ENCODE measurements at places on chromosomes 1 and 21. TPM values are rescaled to one million over a fixed set of nuclear protein-coding genes. Genes with fewer than 3 reads are reported as not detected.
A peak's percentile ranks its signal among the peaks of the same experiment; 100 is the strongest.

DNA sequence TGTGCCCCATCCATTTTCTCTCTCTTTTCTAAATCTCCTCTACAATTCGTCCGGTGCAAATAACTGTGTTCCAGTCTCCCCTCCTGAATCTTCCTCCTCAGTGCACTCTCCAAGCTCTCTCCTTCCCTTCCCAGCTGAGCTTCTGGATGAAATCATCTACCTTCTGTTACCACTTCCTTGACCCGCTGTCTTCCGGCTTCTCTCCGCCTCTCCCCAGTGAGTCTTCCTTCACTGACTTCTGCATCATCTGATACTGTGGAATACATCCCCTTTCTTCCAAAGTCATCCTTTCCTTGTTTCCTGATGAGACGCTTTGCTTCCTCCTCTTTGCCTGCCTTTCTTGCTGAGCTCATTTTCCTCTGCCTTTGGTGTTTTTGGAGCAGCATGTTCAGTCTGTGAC lies 96.9 kb downstream of the MAB21L3 start:
- H3K4me3 ChIP-seq: no peak overlapping the region
- peaks cover 13% of the 10 kb centered on the region for H3K27me3 ChIP-seq
- no peak for DNase-seq
- H3K4me1 ChIP-seq: no peaks in the 10 kb centered on the region
- no peak overlapping the region for H3K27ac ChIP-seq
- no peaks in the 10 kb centered on the region for H3K36me3 ChIP-seq

The S100A2 gene
- 3.9 TPM for total RNA-seq

DNA sequence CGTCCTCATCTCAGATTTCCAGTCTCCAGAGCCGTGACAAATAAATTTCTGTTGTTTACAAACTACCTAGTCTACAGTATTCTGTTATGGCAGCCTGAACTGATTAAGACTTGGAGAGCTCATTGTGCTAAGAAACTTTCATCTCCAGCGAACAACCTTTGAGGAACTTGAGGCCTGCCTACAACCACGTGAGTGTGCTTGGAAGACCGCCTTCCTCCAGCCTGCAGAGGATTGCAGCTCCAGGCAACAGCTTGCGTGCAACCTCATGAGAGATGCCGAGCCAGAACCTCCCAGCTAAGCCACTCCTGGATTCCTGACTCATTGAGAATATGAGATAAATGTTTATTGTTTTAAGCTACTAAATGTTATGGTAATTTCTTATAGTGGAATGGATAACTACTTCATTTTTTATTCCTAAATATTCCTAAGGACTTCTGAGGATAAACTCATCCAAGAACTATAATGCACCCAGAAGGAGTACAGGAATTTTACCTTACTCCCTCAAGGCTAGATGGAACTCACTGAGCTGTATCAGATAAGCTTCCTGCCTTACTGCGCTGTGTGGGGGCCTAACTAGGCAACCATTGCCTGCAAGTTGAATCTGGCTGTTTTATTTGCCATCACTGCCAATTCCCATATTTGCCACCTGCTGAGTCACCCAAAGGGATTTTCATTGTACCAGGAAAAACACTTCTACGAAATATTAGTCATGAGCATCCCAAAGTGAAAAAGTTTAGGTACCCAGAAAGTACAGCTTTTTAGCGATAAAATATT lies 17.6 kb downstream of the FAM177B start:
- H3K36me3 ChIP-seq: no peaks in the 10 kb centered on the region
- H3K27ac ChIP-seq: no peak overlapping the region
- H3K4me3 ChIP-seq: no peak overlapping the region
- DNase-seq: no peak

The LCE6A gene
- total RNA-seq: not detected

DNA sequence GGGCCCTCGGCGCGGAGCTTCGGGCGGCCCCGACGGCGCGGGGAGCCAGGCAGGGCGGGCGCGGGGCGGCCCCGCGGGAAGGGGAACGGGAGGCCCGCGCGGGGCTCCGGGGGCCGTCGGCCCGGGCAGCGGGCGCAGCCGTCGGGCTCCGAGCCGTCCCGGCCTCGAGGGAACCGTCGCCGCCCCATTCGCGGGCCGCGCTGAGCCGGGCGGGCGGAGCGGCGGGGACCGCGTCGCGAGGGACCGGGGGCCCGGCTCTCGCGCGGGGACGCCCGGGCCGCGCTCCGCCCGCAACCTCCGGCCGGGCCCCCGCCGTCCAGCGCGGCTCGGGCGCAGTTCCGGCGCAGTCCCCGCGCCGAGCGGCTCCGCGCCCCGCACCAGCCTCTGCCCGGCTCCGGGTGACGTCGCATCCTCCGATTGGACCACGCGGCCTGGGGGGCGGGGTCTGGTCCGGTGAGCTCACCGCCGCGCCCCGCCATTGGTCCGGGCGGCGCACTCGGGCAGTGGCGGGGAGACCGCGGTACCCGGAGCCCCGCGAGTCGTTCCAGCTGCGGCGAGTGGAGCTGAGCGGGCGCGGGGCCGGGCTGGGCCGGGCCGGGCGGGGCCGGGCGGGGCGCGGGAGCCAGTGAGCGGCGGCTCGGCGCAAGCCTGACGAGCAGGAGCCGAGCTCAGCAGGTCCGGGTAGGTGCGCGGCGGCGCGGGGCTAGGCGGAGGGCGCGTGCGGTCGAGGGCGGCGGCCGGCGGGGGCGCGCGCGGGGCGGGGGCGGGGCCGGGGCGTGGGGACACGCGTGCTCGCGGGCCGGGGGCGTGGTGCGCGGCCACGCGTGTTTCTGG lies 66.7 kb upstream of the VAMP3 start:
- peaks cover 7% of the 10 kb centered on the region for H3K4me1 ChIP-seq
- no peaks in the 10 kb centered on the region for H3K36me3 ChIP-seq
- peak; percentile 98 for DNase-seq
- H3K4me3 ChIP-seq: no peak overlapping the region
- peaks cover 14% of the 10 kb centered on the region for H3K27me3 ChIP-seq
- no peak overlapping the region for H3K27ac ChIP-seq

- H3K4me1 ChIP-seq: no peaks in the 10 kb centered on the region
- no peaks in the 10 kb centered on the region for H3K36me3 ChIP-seq
- DNase-seq: no peak
- H3K27ac ChIP-seq: no peak overlapping the region
These were observed 1178.6 kb downstream of the MRPL39 start for GRCh38 chr21:24428591-24429199.

DNA sequence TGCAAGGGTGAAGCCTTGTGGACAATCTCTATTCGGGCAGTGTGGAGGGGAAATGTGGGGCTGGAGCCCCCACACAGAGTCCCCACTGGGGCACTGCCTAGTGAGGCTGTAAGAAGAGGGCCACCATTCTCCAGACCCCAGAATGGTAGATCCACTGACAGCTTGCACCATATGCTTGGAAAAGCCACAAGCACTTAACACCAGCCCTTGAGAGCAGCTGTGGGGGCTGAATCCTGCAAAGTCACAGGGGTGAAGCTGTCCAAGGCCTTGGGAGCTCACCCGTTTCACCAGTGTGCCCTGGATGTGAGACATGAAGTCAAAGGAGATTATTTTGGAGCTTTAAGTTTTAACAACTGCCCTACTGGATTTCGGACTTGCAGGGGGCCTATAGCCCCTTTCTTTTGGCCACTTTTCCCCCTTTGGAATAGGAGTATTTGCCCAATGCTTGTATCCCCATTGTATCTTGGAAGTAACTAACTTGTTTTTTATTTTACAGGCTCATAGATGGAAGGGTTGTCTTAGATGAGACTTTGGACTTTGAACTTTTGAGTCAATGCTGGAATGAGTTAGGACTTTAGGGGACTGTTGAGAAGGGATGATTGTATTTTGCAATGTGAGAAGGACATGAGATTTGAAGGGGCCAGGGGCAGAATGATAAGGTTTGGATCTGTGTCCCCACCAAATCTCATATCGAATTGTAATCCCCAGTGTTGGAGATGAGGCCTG lies 16.3 kb upstream of the COL6A1 start:
- DNase-seq: no peak
- no peak overlapping the region for H3K4me3 ChIP-seq
- no peaks in the 10 kb centered on the region for H3K4me1 ChIP-seq
- no peaks in the 10 kb centered on the region for H3K36me3 ChIP-seq
- no peaks in the 10 kb centered on the region for H3K27me3 ChIP-seq
- H3K27ac ChIP-seq: no peak overlapping the region

DNA sequence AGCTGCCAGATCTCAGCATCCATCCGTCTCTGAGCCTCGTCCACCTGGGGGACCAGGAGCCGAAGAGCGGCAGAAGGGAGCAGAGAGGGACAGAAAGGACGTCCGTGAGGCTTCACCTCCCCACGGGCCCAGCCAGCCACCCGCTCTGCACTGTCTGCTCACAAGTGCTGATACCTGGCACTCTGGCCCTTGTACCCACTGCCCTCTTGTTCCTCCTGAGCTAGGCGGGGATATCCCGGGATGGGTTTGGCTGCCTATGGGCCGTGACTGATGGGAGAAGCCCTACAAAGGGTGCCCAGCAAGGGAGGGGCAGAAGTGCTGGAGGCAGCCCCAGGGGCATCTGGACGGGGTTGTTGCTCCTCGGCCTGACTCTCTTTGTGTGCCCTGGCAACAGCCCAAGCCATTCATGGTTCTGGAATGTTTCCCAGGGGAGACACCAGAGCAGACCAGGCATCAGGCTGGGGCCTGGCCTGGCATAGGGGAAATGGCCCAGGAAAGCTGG lies 57.6 kb downstream of the LDLRAD2 start:
- no peaks in the 10 kb centered on the region for H3K27me3 ChIP-seq
- no peak overlapping the region for H3K27ac ChIP-seq
- H3K4me3 ChIP-seq: no peak overlapping the region
- peaks cover 3% of the 10 kb centered on the region for H3K4me1 ChIP-seq

- no peaks in the 10 kb centered on the region for H3K36me3 ChIP-seq
- no peak overlapping the region for H3K27ac ChIP-seq
- H3K27me3 ChIP-seq: no peaks in the 10 kb centered on the region
- no peaks in the 10 kb centered on the region for H3K4me1 ChIP-seq
These were observed 3.9 kb downstream of the LYPD8 start for GRCh38 chr1:248751635-248752034.

The CCDC17 gene
- 2.5 TPM for total RNA-seq

DNA sequence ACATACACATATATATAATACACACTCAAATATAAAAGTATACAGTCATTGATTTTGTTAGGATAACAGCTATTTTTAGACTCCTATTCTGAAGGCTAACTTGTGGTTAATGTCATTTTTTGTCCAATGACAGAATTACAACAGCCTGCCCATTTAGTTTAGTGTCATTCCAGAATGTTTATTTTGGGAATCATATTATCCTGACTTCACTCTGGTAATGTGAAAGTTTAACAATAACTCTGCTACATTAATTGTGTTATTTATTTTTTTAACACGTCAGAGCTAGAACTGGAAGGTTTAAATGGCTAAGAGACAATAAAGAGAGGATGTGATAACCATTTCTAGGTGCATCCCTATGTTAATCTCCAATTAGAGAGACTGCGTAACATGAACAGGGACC lies 648.1 kb downstream of the USP25 start:
- no peak overlapping the region for H3K4me3 ChIP-seq
- no peaks in the 10 kb centered on the region for H3K36me3 ChIP-seq
- no peaks in the 10 kb centered on the region for H3K4me1 ChIP-seq
- H3K27ac ChIP-seq: no peak overlapping the region

GRCh38 chr1:31426249-31426922 lies 13.4 kb downstream of the SERINC2 start:
- no peaks in the 10 kb centered on the region for H3K4me1 ChIP-seq
- no peak overlapping the region for H3K4me3 ChIP-seq
- H3K36me3 ChIP-seq: no peaks in the 10 kb centered on the region
- no peak for DNase-seq

The KCNK2 gene
- 0.15 TPM for total RNA-seq

The HDAC1 gene
- total RNA-seq: 150 TPM

The PTPRF gene
- total RNA-seq: 203 TPM

DNA sequence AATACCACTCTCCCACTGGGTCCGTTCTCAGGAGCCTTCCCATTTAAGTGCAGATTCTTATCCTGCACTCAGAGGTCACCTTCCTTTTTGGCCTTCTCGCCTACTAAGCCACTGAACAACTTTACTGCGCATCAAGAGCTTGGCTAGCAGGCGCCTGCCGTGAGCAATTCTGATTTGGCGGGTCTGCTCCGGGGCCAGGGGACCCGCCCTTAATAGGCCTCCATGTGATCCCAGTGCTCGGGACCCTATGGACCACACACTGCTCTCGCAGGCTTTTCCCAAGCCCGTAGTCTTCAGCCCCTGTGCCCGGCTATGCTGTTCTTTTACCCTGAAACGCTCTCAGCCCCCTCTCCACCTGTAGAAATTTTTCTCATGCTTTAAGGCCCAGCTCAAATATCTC lies 45.1 kb downstream of the BCL9 start:
- no peak overlapping the region for H3K4me3 ChIP-seq
- H3K4me1 ChIP-seq: peaks cover 4% of the 10 kb centered on the region
- DNase-seq: peak; percentile 74
- H3K36me3 ChIP-seq: no peaks in the 10 kb centered on the region
- H3K27me3 ChIP-seq: no peaks in the 10 kb centered on the region

- peaks cover 6% of the 10 kb centered on the region for H3K4me1 ChIP-seq
- DNase-seq: peak; percentile 51
- no peak overlapping the region for H3K4me3 ChIP-seq
- H3K27ac ChIP-seq: no peak overlapping the region
- H3K27me3 ChIP-seq: peaks cover 25% of the 10 kb centered on the region
These were observed 858 bp downstream of the LACTBL1 start for GRCh38 chr1:22971611-22972405.

DNA sequence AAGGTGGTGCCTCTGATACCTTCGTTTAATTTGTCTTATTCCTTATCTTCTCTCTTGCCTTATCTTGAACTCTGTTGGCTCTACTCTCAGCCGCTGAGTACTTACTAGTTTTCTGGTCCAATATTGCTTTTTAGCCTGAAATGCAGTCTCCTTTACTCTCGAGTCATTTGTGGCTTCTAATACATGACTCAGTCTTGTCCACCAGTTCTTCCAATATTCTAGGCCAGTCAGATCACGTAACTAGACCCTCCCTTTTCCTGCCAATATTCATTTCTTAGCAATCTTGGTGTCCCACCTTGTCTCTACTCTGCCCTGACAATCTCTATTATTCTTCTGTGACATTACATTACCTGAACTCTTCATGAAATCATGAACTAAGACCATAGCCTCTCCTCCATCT lies 555.8 kb downstream of the DPYD start:
- no peaks in the 10 kb centered on the region for H3K27me3 ChIP-seq
- DNase-seq: no peak
- H3K27ac ChIP-seq: no peak overlapping the region
- no peak overlapping the region for H3K4me3 ChIP-seq

DNA sequence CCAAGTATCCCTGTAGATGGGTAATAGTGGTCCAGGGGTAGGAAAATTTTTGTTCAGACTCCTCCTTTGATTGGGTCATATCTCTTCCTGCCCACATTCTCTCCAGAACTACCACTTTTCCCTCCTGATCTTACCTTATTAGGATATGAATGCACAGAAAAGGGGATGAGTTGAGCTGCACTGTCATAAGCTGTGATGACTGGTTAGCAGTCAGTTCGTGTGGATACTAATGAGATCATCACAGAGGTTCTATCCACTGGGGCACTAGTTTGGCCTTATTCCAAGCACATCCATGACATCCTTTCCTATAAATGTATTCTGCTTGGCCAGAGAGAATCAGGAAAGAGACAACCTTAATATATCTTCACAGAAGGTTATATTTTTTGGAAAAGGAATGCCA lies 22.1 kb upstream of the TBX15 start:
- H3K4me1 ChIP-seq: no peaks in the 10 kb centered on the region
- H3K4me3 ChIP-seq: no peak overlapping the region
- H3K27ac ChIP-seq: no peak overlapping the region
- peaks cover 52% of the 10 kb centered on the region for H3K27me3 ChIP-seq
- DNase-seq: no peak
